ENCODE measurements at places on chromosomes 1 and 21.

DNA sequence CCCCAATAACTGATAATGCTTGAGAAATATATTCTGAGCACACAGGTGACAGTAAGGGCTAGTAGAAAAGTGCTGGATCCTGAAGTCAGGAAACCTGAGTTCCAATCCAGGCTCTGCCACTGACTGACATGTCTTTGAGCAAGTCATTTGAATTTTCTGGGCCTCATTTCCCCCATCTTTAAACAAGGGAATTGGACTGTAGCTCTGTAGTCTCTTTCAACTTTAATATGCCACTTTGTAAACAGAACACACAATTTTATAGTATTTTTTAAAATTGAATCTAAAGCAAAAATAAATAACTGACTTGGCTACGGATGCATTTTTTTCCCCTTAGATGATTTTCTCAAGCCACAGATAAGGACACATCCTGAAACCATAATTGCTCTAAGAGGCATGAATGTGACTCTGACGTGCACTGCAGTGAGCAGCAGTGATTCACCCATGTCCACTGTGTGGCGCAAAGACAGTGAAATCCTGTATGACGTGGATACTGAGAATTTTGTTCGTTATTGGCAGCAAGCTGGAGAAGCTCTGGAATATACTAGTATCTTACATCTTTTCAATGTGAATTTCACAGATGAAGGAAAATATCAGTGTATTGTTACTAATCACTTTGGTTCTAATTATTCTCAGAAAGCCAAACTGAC is 37.0 kb downstream of the LRIG2 start:
- DNase-seq = no peak

GRCh38 chr1:150997949-150998348 is 8.8 kb downstream of the MINDY1 start:
- DNase-seq = no peak

DNA sequence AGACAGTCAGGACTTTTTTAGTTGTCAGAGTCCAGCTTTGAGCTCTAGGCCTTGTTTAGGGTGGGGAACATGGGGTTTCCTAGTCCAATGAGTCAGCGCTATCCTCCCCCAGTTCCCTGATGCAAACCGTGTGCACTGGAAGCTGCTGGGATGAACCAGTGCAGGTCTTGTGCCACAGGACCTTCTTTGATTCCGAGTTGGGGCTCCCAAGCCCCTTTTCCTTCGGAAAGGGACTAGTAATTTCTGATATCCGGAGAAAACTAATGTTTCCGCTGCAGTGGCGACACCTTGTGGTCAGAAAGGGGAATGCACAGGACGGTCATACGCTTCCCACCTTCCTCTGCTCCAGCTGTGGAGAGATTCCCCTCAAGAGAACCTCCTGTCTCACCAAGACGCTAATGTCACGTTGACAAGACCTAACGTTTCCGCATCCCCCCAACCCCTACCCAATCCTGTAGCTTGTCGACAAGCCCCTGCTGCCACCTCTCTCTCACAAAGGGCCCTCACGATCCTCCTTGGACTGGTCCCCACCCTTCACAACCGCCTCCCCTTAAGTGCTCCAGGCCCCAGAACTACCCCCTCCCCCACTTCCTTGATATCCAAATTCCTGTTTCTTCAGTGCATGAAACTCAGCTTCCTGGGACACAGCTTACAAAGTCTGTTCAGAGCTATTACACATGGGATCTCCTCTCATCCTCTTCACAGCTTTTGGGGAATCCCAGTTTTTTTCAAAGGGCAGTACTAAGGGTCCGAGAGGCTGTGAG is 30.9 kb downstream of the GPA33 start:
- DNase-seq = peak; percentile 44

DNA sequence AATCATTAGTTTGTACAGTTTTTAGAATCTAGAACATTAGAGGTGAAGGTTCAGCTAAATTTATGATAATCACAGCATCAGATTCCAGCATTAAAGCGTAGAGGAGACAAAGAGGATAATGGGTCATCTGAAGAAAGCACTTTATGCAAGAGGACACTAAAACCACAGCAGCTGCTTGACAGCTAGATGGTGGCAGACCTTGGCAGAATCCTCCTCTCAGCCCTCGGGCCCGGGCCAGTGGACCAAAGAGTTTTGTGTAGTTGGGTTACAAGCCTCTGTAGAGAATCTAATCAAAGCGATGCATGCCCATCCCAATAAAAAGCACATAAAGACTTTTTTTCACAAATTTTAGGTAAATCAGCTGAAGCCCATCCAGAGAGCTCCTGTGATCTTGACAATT is 59.4 kb downstream of the AK5 start:
- no peak for DNase-seq

DNA sequence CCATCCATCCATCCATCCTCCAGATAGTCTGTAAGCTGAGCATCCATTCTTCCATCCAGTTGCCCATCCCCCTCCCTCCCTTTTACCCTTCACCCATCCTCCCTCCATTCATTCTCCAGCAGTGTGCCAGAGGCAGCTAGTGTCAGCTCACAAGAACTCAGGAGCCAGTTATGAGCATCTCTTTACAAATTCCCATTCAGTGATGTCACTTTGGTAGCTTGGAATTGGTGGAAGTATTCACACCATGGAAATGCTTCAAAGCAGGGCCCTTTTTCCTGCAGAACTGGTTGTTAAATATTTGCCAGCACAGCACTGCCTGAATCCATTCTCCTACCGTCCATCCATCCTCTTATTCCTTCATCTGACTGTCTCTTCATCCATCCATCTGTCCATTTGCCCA is 72.5 kb downstream of the ARHGEF10L start:
- DNase-seq = no peak

DNA sequence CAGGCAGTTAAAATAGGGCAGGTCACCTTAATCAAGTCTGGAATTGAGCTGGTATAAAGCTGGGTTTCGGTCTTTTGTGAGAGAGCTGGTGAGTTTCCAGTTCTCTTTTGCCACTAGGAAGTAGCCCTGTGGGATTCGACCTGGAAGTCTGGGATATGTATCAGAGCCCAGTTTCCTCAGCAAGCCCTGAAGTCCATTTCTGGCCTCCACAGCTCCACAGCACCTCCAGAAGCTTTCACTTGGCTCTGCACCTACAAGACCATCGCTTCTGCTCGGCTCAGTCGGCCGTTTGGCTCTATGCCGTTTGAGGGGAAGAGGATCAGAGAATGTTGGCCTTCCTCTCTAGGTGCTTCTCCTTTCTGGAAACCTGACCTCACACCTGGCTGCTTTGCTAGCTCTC is 148.0 kb downstream of the GALNT2 start:
- no peak for DNase-seq

DNA sequence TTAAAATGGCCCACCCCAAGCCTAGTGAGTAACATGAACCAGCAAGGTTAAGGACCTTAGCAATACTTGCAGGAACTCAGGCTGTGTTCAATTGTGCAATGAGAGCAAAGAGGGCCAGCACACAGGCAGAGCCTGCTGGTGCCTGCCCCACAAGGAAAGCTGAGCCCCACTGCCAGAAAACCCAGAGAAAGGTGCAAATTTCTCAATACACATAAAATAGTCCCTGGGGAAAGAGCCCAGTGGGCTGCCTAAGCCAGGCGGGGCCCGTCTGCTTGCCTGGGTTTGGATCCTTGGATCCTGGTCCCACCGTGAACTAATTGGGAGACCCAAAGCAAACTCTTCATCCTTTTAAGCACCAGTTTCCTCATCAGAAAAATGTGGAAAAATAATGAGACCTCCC is 128.5 kb upstream of the CACNA1E start:
- DNase-seq = no peak

DNA sequence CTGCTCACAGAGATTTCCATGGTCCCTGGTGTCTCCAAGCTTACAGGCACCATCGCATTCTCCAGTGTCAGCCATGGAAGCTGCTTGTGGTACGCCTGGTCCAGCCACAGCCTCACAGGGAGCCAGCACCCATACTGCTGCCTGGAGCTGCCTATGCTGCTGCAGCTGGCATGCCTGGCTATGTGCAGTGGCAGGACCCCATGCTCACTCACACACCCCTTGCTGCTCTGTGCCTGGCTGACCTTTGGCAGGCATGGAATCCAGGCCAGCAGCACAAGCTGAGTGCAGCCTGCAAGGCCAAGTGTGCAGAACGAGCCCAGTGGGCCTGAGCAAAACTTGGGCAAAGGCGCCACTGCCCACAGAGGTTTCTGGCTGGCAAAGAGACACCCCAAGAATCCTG is 26.4 kb upstream of the DENND1B start:
- DNase-seq = no peak

GRCh38 chr1:185551008-185551407 is 183.2 kb upstream of the HMCN1 start:
- no peak for DNase-seq

DNA sequence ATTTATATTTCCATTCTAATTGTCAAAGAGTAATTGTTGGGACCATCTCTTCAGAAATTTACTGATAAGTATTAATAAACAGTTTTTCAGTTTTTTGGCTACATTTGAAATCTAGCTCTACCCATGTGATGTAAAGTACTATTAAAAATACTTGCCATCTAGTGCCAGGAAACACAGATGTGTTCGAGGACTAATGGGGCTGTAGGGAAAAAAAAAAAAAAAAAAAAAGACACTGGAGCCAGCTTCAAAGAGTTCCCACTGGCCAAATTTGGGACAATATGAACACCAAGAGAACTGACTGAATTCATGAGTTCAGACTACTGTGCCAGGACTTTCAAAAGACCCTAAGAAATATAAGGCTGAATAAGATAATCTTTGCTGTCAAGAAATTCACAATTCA is 65.2 kb upstream of the GFI1 start:
- DNase-seq = no peak

- no peak for DNase-seq
These were observed 8.7 kb upstream of the TDRD10 start for GRCh38 chr1:154493276-154493675.

DNA sequence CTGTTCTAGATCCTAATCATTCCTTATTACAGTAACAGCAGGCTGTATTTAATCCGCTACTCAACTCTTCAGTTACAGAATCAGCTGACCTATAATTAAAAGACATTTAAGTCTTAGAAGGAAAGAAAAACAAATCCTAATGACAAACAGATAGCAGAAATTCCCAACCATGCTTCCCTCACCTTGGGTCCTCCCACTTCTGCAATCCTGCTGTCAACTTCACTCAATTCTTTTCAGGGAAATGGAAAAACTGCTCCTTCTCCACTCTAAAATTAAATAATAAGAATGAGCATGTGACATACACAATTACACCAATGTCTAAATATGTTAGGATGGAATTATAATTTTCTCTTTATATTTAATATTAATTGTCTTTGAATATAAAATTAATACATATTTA is 182.6 kb upstream of the LYPLAL1 start:
- no peak for DNase-seq

DNA sequence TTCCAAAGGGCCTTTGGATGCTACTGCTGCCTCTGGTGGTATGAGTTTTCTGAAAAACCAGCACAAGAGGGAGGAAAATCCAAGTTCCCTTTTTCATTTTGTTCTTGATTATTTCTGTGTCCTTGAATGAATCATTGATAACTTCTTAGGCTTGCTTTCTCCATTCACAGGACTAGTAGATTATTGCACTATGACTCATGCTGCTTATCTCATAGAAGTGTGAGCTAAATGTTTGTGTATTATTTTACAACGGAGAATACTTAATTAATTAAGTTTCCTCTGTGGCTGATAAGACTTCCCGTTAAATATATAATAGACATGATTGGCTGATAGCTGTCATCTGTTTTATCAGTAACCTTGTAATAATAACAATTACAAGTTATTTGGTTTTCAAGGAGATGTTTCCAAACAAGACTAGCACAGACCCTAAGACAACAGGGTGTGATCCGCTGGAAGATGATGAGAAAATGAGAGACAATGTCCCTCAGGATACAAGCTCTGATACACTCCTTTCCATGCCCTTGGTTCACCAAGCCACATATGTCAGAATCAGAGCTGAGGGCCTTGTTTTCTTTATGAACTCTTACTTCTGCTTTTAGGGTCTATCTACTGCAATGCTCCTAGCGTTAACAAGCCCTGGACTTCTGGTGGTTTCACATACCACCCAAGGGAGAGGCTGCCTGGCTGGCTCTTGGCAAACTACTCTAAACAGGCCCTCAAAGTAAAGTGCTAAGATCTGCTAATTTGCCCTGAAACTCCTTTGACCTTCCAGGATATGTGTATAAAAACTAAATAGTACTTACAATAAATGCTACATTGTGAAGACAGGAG is 1078.3 kb downstream of the TTLL7 start:
- no peak for DNase-seq

DNA sequence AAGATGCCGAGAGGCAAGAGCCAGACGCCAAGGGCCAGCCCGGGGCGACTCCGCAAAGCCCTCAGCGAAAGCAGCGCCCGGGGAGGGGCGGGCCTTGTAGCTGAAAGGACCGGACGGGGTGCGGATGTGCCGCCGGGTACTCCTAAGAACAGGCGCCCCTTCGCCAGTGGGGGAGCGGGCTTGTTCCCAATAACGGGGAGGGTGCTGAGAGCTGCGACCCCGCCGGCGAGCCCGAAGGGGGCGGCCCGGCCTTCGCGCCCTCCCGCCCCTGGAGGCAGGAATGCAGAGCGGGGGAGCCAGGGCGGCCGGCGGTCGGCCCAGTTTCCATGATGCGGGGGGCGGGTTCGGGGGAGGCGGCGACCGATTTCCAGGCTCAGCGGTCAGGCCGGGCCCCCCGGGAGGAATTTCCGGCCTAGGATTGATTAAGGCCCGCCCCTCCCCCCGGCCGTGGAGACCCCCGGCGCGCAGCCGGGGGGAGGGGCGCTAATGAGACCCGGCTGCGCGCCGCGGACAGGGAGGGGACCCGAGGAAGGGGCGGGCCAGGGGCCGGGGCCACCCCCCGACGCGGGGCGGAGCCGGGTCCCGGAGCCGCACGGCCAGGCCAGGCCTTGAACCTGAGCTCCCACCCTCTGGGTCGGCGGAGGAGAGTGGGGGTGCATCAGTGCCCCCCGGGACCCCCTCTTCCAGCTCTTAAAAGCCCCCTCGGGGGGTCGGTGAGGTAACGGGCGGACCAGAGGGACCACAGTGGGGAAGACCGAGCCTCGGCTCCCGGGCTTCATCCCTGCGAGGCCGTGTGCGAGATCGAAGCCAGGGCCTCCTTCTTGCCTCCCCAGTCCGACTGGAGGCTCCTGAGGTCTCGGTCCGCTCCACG is 898 bp upstream of the TMEM200B start:
- DNase-seq = peak; percentile 17

GRCh38 chr1:95203908-95204437 is 30.0 kb upstream of the RWDD3 start:
- no peak for DNase-seq

DNA sequence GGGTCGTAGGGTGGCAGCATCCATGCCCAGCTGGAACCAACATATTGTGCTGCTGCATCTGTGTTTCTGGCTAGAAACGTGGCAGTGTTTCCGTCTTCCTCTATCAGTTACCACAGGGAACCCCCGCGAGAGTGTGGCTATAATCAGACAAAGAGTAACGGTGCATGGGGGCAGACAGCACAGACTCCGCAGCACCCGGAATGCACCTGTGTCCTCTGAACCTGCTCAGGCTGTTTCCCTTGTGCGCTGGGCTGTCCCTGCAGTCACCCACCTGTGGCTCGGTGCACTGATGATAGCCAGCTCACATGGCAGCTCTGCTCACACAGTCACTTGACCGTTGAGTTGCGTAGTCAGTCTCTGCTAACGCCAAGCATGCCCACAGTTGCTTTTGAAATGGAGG is 11.4 kb upstream of the PCBP3 start:
- no peak for DNase-seq

- no peak for DNase-seq
These were observed 67.8 kb downstream of the RNF220 start for GRCh38 chr1:44472620-44473525.

Measured in activated CD8-positive, alpha-beta memory T cell treated with anti-CD3 and anti-CD28 coated beads for 4 hours (primary cell).